Right lobe of liver (tissue), 6 donors: ENCODE measurements at places on chromosomes 5 and 9.
A peak's percentile ranks its signal among the peaks of the same experiment; 100 is the strongest.

GRCh38 chr5:77167695-77168121 is 42.8 kb upstream of the PDE8B start:
- no peak for DNase-seq

GRCh38 chr5:179143446-179143845 is 83.3 kb downstream of the ZNF354C start:
- DNase-seq: no peak

DNA sequence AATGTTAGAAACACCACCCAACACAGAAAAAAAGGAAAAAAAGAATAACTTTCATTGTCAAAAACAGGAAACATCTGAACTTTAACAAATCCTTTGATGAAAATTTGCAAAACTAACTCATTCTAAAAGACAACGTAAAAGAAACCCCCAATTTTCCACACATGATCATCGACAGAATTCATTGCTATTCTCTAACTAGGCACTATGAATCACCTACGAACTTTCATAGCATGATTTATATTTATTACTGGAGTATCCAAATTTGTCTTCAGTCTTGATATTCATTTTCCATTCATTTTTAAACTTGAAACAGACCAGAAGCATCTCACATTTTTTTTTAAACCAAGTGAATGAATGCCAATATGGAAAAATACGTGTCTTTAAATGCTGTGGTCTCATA is 514.6 kb downstream of the TLE4 start:
- no peak for DNase-seq

DNA sequence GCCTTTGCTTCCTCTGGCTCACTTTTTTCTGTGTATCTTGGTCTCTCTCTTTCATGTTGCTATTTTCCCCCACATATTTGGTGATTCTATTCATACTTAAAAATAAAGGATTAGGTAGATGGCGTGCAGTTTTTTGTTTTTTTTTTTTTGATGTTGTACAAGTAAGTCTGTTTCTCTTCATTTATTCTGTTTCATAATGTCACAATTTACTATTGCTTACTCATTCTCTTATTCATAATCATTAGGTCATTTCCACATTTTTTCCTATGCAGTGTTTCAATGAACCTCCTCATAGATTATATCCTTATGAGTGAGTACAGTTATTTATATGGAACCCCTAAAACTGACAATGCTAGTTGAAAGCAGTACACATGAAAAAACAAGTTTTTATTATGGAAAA is 136.3 kb downstream of the APBA1 start:
- DNase-seq: no peak

- peak; percentile 70 for DNase-seq
Measured at GRCh38 chr9:35553670-35554543, 51.2 kb upstream of the TESK1 start.

DNA sequence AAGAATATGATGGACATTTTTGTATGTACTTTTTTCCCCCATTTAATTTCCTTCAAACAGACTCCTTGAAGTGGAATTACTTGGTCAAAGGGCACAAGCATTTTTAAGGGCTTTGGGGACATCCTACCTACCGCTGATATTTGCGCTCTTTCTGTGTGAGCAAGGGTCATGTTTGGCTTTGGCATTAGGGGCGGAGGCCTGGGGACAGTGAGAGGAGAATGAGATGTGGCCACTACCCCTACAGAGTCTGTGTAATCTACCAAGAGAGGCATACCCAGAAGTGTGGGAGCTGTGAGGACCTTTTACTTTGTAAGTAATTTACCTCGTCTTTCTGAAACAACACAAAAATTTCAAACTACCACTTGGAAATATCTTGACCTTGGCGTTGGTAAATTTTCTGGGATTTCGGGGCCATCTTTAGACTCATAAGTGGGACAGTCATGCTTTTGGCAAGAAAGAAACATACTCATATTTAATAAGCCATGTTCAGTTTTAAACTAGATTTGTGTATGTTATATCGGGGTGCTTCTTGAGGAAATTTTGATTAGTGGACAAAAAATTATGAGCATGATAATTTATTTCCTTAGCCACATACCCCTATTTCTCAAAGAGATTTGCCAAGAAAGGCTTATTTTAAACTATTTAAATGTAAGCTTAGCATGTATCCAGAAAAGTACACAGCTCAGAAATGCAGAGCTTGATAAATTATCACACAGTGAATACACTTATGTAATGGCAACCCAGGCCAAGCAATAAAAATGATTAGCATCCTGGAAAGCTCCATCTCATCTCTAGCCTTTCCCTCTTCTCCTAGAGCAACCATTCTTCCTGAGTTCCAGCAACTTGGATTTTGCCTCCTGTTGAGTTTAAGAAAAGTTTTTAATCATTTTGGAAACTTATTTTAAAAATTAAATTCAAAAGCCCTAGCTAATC is 63.6 kb downstream of the ARHGAP26 start:
- DNase-seq: no peak

DNA sequence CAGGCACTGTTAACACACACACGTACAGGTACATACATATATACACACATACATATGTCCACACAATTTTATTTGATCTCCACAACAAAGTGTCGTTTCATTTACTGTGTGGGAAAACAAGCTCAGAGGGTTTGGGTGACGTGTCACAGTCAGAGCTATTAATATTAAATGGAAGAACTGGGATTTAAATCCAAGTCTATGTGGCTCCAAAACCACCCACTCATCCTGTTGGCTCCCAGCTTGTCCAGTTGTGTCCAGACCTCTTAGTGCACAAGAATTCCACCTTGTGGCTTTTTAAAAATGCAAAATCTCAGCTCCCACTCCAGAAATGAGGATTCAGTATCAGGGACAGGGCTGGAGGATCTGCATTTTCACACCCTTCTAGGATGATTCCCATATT is 52.3 kb upstream of the PTPDC1 start:
- no peak for DNase-seq

- no peak for DNase-seq
Measured at GRCh38 chr5:124745007-124745927, 1.2 kb downstream of the ZNF608 start.

DNA sequence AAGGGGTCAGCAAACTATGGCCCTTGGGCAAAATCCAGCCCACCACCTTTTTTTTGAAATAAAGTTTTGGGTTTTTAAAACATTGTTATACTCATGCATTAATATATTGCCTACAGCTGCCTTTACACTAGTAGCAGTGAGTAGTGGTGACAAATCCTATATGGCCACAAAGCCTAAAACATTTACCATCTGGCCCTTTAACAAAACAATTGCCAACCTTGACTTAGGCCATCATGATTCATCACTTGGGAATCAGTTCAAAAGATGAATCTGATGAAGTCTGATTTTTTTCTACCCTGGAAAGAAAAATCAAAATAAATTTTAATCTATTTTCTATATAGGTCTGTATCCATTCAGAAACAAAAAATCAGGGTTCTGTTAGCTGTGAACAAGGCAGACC is 484.9 kb downstream of the BNC2 start:
- DNase-seq: no peak

- no peak for DNase-seq
Measured at GRCh38 chr5:95080441-95080840, 204.5 kb downstream of the MCTP1 start.

- DNase-seq: no peak
Measured at GRCh38 chr9:90090997-90091396, 486.2 kb downstream of the GADD45G start.
